ENCODE measurements at places on chromosomes 5 and 9.

DNA sequence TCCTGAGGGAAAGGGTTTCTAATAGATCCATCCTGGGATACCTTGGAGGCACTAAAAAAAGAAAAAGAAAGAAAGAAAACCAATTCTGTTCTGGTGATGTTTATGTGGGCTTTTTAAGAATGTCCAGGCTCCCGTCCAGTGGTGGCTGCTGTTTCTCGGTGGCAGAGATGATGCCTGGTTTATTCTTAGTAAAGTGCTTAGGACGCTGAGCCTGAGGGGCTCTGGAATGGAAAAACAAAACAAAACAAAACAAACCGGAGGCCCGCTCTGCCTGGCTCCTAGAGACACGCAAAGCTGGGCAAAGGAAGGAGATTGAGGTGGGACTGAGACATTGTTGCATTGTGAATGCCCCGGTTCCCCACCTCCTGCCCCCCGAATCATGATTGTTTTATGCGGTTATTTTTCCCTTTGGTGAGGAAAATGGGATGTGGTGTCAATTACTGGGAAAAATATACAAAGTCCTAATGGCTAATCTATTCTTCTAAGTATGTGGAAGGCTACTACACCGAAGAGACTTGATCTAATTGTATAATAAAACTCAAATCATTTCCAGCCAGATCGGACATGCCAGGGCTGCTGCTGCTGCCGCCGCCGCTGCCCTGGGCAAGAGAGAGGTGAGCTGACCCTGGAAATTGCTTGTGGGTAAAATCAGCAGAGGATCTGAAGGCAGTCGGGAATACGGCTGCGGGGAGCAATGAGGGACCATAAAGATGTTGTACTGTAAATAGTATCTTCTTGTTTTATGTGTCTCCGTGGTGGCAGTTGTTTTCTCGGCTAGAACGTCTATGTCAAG lies 644.9 kb downstream of the CCDC171 start:
- H3K36me3 ChIP-seq = no peaks in the 10 kb centered on the region
- H3K27ac ChIP-seq = no peak overlapping the region
- DNase-seq = peak; percentile 51
- peaks cover 26% of the 10 kb centered on the region for H3K4me1 ChIP-seq

DNA sequence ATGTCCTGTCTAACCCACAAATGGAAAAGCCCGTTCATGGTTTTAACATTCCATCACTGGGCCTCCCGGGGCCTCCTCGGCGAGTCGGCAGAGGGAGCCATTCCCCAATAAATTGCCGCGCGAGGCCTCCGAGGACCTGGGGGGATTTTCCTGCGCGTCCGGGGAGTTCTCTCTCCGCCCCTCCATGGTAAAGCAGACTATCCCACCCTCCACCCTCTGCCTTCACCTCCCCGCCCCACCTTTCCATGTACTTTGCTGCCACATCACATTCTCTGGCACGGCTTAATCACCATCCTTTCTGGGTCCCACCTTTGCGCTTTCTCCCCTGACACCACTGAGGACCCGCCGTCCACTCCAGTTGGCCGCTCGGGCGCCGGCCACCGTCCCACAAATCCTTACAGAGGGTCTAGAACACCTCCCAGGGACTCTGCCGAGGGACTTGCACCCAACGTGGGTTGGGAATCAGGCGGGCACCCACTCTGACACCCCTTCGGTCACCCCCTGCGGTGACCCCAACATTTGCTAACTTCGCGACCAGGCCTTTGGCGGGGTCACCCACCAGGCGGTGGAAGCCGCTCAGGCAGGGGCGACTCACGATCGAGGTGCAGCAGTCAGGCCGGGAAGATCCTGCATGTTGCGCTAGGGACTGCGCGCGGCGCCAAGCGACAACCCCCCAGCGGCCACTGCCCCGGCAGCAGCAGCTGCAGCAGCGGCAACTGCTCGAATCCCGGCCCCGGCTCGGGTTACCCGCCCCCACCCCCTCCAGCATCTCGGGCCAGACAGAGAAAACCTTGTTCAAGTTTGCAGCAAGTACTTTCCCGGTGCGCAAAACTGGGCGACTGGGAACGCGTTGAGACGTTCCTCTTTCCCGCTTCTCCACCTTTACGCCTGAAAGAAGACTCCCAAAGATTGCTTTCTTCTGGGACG lies at the start of gene MEGF10:
Gene MEGF10 (plus strand): TSS at position 778 of the 927 bp plus-strand sequence. CDS start 40,513 bp downstream, outside the sequence.
- H3K27me3 ChIP-seq = peaks cover 3% of the 10 kb centered on the region
- peaks cover 7% of the 10 kb centered on the region for H3K4me1 ChIP-seq
- peak within 1 kb of the TSS; percentile 22 for H3K27ac ChIP-seq
- peak within 1 kb of the TSS; percentile 82 for H3K4me3 ChIP-seq
- no peaks in the 10 kb centered on the region for H3K36me3 ChIP-seq

DNA sequence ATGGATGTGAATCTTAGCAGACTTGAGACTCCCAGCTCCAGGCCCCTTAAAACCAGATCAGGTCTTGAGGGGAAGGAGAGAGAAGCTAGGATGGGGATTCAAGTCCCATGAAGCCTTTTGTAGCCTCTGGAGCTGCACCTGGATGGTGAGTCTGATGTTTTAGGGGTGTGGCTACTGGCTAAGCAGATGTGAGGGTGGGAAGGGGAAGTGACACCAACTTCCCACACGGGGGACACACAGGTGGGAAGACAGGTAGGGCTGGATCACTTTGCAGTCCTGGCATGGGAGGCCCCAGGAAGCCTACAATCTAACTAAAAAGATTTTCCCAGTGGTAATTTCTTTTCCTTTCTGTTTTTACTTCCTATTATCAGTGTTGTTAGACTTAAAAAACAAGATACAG lies 38.7 kb upstream of the UBAP2 start:
- H3K27me3 ChIP-seq = no peaks in the 10 kb centered on the region
- no peak overlapping the region for H3K27ac ChIP-seq
- peaks cover 28% of the 10 kb centered on the region for H3K36me3 ChIP-seq
- no peak for DNase-seq
- H3K4me3 ChIP-seq = no peak overlapping the region
- no peaks in the 10 kb centered on the region for H3K4me1 ChIP-seq

GRCh38 chr5:95958310-95959014 lies 3.2 kb downstream of the ELL2 start:
- H3K36me3 ChIP-seq = no peaks in the 10 kb centered on the region
- no peaks in the 10 kb centered on the region for H3K27me3 ChIP-seq
- H3K4me3 ChIP-seq = peak overlapping the region; percentile 88
- DNase-seq = peak; percentile 39
- peaks cover 22% of the 10 kb centered on the region for H3K4me1 ChIP-seq

- H3K27ac ChIP-seq = no peak overlapping the region
- no peaks in the 10 kb centered on the region for H3K36me3 ChIP-seq
- peaks cover 4% of the 10 kb centered on the region for H3K27me3 ChIP-seq
These were observed 23.3 kb downstream of the TNFSF15 start for GRCh38 chr9:114782586-114782985.

- peaks cover 8% of the 10 kb centered on the region for H3K4me1 ChIP-seq
- DNase-seq = no peak
- H3K27me3 ChIP-seq = peaks cover 2% of the 10 kb centered on the region
- no peak overlapping the region for H3K27ac ChIP-seq
- no peaks in the 10 kb centered on the region for H3K36me3 ChIP-seq
These were observed 15.7 kb upstream of the FNIP1 start for GRCh38 chr5:131812371-131813160.

DNA sequence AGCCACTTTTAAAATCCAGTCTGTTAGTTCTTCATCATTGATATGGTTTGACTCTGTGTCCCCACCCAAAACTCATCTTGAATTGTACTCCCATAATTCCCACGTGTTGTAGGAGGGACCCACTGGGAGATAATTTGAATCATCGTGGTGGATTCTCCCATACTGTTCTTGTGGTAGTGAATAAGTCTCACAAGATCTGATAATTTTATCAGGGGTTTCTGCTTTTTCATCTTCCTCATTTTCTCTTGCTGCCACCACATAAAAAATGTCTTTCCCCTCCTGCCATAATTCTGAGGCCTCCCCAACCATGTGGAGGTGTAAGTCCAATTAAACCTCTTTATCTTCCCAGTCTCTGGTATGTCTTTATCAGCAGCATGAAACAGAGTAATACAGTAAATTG lies 26.9 kb upstream of the SH3TC2 start:
- no peaks in the 10 kb centered on the region for H3K36me3 ChIP-seq
- no peak overlapping the region for H3K27ac ChIP-seq
- no peaks in the 10 kb centered on the region for H3K4me1 ChIP-seq
- no peaks in the 10 kb centered on the region for H3K27me3 ChIP-seq
- H3K4me3 ChIP-seq = no peak overlapping the region

GRCh38 chr5:31161781-31162181 lies 31.7 kb upstream of the CDH6 start:
- DNase-seq = peak; percentile 42
- peak overlapping the region; percentile 12 for H3K4me3 ChIP-seq
- H3K36me3 ChIP-seq = no peaks in the 10 kb centered on the region
- no peaks in the 10 kb centered on the region for H3K4me1 ChIP-seq
- H3K27ac ChIP-seq = no peak overlapping the region
- H3K27me3 ChIP-seq = no peaks in the 10 kb centered on the region

DNA sequence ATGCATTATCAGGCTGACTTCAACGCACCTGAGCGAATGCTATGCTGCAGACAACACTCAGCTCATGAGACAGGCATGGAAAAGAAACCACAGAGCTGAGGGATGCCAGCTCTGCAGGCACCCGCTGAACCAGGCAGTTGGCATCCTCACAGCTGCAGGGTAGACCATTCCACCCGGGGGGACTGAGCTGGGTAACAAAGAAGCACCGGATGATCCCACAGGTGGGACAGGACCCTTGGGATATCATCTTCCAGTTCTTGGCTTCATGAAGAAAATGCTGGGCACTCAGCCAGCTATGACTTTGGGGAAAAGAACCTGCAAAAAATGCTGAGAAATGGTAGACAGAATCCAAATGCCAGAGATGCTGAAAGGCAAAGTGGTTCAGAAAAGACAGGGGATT lies 9.6 kb downstream of the EPB41L4B start:
- no peak overlapping the region for H3K4me3 ChIP-seq
- H3K27me3 ChIP-seq = no peaks in the 10 kb centered on the region
- no peak overlapping the region for H3K27ac ChIP-seq
- H3K4me1 ChIP-seq = peaks cover 20% of the 10 kb centered on the region

DNA sequence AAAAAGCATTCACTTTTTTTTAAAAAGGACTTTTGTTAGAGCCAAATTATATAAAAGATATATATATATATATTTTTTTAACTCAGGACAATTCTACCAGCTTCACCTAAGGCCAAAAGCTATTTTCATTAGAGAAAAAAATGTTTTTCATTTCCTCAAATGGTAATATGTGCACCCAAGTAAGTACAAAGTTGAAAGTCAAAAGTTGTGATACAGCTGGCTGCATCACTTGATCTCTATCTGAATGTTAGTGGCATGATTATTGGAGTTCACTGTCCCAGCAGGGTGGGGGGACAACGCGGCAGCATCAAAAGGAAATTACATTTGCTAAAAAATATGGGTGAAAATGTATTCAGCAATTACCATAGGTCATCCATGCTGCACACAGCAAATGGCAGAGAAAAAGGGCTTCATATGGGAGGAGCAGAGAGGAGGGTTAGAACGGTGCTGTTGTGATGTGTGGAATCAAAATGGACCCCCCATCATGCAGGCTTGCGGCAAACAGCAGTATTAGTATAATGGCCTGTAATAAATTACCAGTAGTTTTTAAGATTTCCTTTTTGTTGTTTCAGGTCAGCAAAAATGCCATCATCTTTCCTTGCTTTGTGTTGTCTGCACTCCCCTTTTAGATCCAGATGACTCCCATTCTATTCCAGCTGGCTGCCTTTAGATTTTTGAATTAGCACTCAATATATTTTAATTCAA lies 253.7 kb downstream of the MAT2B start:
- no peak overlapping the region for H3K4me3 ChIP-seq
- DNase-seq = no peak
- no peak overlapping the region for H3K27ac ChIP-seq
- H3K4me1 ChIP-seq = peaks cover 6% of the 10 kb centered on the region
- H3K36me3 ChIP-seq = no peaks in the 10 kb centered on the region

DNA sequence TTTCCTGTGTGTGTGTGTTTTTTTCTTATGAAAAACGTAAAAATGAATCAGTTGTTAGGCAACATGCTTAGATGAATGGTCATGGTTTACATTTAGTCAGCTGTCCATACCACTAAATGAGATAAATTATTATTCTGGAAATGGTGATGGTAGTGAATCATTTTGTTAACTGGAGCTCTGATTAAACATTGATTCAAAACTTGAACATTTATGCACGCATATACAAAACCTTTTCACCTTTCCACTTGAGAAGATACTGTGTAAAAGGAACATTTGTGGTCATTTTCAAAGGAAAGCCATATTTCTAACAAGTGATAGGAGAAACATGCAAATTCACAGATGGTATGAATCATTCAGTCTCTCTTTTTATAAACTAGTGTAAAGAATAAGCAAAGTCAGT lies 162.0 kb downstream of the SLC25A46 start:
- H3K27me3 ChIP-seq = no peaks in the 10 kb centered on the region
- no peaks in the 10 kb centered on the region for H3K36me3 ChIP-seq
- peak; percentile 99 for DNase-seq

DNA sequence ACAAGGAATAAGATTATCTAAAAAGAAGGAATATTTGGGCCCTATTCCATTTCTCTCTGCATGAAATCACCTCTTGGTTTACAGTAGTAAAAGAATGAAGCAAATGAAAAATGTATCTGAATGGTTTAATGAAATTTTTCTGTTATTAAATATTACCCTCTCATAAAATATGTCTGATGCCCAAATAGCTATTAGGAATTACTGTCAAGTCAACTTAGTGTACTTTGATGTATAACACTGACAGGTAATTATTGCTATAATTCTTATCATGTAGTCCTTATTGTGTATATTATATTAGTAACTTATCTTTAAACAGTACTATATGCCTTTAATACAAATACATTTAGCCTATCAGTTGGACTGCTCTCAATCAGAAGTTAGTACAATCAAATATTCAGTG lies 8.4 kb downstream of the MYOT start:
- no peaks in the 10 kb centered on the region for H3K36me3 ChIP-seq
- no peak overlapping the region for H3K4me3 ChIP-seq
- DNase-seq = no peak
- no peak overlapping the region for H3K27ac ChIP-seq

GRCh38 chr5:80182809-80183580 lies 72.9 kb downstream of the SERINC5 start:
- no peaks in the 10 kb centered on the region for H3K36me3 ChIP-seq
- no peak for DNase-seq
- no peaks in the 10 kb centered on the region for H3K27me3 ChIP-seq
- no peak overlapping the region for H3K27ac ChIP-seq
- H3K4me1 ChIP-seq = peaks cover 3% of the 10 kb centered on the region
- H3K4me3 ChIP-seq = no peak overlapping the region

DNA sequence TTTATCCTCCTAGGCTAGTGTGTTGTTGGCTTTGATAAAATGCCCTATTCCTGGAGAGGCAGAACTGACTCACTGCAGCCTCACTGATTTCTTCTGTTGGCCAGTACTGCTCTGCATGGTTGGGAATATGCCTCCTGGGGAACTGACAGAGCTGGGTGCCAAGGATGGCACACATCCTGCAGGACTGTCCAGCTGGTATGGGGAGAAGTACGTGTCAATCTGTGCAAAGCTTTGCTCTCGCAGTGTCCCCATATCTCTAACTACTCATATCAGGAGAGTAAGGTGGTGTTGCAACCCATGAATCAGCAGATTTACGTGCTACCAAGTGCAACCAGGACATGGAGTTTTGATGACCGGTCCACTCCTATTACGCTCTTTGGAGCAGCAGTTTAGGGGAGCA lies 74.7 kb downstream of the TEK start:
- no peaks in the 10 kb centered on the region for H3K27me3 ChIP-seq
- H3K4me3 ChIP-seq = no peak overlapping the region
- peaks cover 8% of the 10 kb centered on the region for H3K4me1 ChIP-seq
- H3K36me3 ChIP-seq = no peaks in the 10 kb centered on the region
- no peak overlapping the region for H3K27ac ChIP-seq
- DNase-seq = peak; percentile 21
